NCI-H2029 treated with DMSO at 0.1 percent for 48 hours (cell line): ENCODE measurements at places on chromosomes 4 and X.

DNA sequence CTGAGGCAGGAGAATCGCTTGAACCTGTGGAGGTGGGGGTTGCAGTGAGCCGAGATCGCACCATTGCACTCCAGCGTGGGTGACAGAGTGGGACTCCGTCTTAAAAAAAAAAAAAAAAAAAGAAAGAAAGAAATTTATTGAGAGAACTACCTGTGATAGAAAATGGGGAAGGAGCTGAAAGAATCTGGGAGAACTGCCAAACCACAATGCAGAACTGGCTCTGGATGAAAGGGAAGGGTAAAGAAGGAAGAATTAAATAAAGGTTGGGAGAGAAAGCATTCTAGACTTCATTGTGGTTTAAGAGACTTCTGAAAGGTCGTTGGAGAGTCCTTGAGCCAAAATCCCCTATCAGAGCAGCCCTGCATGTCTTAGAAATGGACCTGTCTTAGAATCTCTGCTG, 567.9 kb upstream of the HTR2C start:
- no peak for DNase-seq

DNA sequence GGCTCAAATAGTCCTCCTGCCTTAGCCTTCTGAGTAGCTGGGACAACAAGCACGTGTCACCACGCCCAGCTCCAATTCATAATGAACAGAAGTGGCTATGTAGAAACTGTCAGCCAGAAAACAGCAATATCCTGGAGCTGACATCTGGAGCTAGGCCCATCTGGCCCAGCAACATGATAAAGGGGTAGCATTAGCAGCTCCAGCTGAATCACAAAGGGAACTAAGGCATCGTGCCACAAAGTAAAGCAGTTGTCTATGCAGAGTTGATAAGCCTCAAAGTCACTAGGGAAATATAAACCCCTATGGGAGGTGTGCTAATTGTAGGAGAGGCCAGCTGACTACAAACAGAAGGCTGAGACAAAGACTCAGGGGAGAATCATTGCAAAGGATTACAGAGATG, 270.5 kb upstream of the GPC4 start:
- DNase-seq = no peak

- DNase-seq = no peak
Observed at GRCh38 chr4:132065940-132066495, 1083.1 kb upstream of the PCDH10 start.

GRCh38 chr4:6504900-6505496, 32.6 kb upstream of the PPP2R2C start:
- DNase-seq = no peak

GRCh38 chrX:118772051-118772450, 44.6 kb downstream of the IL13RA1 start:
- DNase-seq = no peak

GRCh38 chrX:150155436-150156035, 207.6 kb upstream of the MAMLD1 start:
- DNase-seq = no peak

GRCh38 chrX:25025615-25026014, 9.8 kb upstream of the ARX start:
- DNase-seq = no peak

- no peak for DNase-seq
Observed at GRCh38 chr4:133869486-133869885, 332.1 kb downstream of the PABPC4L start.

DNA sequence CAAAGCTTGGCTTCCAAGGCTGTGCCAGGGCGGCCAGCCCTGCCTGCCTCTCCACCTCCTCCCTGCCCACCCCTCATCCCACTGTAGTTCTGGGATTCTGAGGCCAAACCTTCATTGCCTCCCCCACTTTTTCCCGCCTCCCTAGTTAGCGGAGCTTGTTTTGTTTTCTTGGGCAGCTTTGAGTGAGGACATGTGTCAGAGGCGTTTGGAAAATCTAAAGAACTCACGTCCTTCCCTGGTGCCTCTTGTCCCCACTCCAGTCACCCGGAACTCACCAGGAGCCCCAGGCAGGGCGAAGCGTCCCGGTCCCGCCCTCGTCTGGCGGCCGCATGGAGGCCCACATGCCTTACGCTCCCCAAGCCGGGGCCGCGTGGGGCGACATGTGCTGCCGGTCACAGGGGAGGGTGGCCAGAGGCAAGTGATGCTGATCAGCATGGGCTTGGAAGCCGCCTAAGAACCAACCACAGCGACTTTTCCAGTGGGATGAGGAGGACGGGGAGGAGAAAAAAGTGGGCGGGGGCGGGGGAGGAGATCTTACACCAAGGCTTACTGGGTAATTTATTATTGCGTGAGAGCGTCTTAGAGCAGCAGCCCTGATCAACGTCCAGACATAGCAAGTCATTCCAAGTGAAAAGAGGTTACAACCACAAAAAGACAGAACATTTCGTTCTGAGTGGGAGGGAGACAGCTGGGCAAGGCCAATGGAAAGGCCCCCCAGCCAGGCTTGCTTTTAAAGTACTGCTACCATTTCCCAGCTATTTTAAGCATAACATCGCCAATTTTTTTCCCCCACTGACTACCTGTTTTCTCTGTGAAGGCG, 48.5 kb downstream of the PRPS1 start:
- DNase-seq = no peak
